ENCODE measurements at places on chromosomes 12 and 14.

- no peak for DNase-seq
Measured at GRCh38 chr12:113077859-113078255, 21.3 kb downstream of the DTX1 start.

DNA sequence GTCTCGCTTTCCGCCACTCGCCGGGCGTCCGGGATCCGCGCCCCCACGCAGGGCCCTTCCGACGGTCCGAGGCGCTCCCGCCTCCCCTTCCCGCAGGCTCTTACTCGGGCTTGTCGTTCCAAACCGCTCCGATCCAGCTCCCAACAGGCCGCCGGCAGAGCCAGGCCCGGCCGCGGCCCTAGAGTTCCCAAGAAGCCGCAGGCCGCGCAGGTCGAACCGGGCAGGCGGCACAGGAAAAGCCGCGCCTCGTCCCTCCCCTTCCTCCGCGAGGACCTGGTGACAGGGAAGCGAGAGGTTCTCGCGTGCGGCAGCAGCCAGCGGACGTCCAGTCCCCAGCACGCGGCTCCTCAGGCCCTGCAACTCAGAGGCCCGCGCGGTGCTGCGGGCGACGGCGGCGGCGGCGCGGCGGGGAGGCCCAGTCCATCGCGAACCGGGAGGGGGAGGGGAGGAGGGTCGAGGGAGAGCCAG is 272 bp downstream of the HECTD1 start:
- no peak for DNase-seq

- no peak for DNase-seq
Measured at GRCh38 chr12:64457466-64457865, 5.5 kb downstream of the TBK1 start.

DNA sequence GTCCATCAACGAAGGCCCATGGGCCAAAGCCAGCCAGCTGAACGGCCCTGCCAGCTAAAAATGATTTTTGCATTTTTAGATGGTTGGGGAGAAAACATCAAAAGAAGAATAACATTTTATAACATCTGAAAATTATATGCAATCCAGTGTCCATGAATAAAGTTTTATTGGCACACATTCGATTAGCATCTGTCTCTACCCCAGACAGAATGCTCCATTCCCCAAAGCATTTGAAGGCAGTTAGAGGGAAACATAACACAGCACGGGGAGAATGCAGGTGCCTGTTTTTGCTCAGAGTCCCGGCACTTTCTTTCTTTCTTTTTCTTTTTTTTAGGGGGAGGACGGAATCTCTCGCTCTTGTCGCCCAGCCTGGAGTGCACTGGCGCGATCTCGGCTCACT is 110.7 kb downstream of the ZNF664 start:
- no peak for DNase-seq

DNA sequence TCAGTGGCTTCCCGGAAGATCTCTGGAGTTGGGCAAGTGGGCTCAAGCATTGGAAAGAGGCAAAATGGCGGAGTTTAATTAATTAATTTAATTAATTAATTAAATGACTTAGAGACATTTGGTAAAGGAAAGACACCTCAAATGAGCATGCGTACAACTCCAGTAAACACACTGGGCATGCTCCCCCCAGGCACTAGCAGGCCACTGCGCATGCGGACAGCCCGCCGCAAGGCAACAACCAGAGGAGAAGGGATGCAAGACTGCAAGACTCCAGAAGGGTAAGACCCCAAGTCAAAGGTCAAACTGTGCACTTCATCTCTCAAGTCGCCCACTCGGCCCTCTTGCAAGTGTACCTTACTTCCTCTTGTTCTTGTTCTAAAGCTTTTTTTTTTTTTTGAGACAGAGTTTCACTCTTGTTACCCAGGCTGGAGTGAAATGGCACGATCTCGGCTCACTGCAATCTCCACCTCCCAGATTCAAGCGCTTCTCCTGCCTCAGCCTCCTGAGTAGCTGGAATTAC is 57.8 kb upstream of the PSMC1 start:
- no peak for DNase-seq

GRCh38 chr12:111978545-111978944 is 34.4 kb downstream of the TMEM116 start:
- DNase-seq: no peak

DNA sequence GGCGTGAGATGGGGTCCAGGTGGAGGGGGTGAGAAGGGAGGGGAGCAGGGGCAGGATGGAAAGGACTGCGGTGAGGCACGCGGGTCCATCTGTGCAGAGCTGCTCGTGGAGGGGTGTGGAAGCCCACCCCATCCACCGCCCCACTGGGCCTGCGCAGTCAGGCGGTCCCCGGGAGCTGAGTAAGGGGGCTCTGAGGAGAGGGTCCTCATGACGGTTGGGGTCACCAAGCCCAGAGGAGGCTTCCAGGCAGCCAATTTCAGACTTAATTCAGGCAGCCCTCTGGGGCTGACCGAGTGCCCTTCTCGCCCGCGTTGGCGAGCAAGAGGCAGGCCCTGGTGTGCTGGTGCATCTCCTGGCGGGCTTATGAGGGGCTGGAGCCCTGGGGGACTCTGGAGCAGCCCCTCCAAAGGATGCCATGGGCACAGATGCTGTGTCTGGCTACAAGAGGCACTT is 115.5 kb downstream of the KIF26A start:
- DNase-seq: no peak

GRCh38 chr14:92581966-92582566 is 68.5 kb downstream of the RIN3 start:
- DNase-seq: no peak

GRCh38 chr12:117089463-117089862 is 9.8 kb downstream of the TESC start:
- DNase-seq: no peak

- no peak for DNase-seq
Measured at GRCh38 chr14:52283099-52283498, 15.6 kb downstream of the PTGDR start.

- DNase-seq: no peak
Measured at GRCh38 chr12:42140901-42141300, 3.8 kb downstream of the GXYLT1 start.

DNA sequence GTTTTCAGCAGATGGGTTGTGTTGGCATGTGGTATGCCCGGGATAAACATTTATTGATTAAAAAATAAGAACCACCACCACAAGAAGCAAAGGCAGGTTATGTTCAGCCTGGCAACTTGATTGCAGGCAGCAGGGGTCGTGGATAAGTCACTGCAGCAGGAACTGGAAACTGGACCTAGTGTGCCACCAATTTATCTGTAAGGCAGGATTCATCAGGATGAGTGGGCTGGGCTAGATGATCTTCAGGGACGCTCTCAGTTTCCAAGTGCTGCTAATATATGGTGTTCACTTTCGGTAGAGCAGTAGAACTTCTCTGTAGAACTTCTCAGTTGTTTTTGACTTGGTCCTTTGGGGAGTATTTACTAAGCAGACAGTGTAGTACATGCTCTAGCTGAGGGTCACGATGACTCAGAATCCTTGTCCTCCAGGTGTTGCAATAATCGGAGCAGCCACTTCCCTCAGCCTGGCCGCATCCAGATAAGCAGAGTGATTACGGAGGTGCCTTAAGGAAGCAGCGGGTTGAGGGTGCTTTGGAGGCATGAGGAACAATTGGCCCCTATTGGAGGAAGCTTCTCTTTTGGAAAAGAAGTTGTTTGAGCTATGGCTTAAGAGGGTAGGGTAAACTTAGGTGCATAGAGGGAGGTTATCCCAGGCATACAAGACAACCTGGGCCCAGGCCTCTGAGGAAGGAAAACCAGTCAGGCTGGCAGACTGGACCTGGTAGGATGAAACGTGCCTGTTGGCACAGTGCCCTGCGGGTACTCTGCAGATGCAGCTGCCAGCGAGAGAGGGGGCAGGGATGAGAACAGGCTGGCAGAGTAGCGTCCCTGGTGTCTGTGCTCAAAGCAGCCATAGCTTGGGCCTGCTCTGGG is 104.0 kb downstream of the GPR135 start:
- DNase-seq: no peak

DNA sequence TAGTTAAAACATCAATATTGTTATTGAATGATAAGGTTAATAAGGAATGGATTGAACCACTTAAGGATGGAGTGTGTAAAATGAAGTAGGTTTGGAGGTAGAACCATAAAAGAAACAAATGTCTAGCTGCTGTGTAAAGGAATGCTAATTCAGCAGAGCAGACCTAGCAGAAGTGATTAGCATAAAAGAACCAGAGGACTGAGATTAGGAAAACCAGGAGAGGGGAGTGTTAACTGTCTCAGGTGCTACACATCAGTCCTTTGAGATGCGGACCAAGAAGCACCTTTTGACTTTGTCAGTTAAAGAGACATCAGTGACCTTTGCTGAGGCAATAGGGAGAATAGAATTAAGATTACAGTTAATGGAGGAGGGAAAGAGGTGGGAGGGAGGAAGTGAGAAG is 84.5 kb downstream of the PLEKHA5 start:
- DNase-seq: no peak

Measured in urinary bladder (tissue), 4 donors.